Activated CD8-positive, alpha-beta T cell treated with anti-CD3 and anti-CD28 coated beads for 36 hours (primary cell): ENCODE measurements at places on chromosomes 6 and 20. TPM values are rescaled to one million over a fixed set of nuclear protein-coding genes. Genes with fewer than 3 reads are reported as not detected.

GRCh38 chr20:9323622-9324021 is 190.8 kb upstream of the LAMP5 start:
- peak; percentile 5 for DNase-seq

RAD21L1 gene
- total RNA-seq, result 0.25 TPM

DNA sequence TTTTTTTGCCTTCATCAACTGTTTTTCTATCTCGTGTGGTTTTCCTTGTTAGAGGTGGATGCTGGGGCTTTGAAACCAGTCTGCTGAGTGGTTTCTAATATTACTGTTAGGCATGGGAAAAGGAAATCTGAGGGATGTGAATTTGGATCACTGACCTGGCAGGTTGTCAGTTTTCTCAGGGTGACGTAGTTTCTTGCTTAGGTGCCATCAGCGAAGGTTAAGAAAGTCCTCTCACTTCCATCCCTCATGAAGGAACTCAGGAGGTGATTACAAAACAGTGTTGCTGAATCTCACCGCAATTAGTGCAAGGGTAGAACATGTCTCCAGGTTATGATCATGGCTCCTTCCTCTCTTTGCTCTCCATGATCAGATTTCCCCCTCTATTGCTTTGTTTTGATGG is 135.9 kb downstream of the SOX4 start:
- no peak for DNase-seq

DNA sequence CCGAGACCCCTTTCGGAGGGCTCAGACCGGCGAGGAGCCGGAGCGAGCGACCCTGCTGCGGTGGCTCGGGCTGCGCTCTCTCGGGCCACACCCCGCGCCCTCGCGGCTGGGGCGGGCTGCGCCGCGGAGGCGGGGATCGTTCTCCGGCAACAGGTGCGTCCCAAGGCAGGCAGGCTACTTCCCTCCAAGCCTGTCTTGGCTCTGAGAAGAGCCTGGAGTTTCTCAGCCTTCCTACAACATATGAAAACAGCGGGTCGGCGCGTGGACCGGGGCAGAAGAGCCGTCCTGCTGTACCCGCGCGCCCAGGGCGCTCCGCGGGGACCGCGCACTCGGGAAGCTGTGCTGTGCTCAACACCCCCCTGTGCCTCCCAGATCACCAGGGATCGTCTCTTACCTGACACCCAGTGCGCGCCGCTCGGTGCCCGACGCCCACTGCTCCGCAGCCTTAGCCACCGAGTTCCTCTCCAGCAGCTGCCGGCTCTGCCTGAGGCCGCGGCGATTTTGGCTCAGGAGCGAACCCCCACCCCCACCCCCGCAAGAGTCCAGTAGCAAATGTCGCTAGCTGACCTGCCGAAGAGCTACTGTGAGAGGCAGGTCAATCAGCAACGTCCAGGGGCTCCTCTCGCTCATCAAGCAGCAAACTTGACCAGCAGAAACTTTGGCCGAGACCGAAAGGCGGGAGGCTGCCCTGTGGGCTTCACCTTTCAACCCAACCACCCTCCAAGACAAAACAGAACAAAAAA is 3.7 kb upstream of the OLIG3 start:
- DNase-seq, result peak; percentile 24

FERMT1 gene
- 0.52 TPM for total RNA-seq
